ENCODE measurements at places on chromosomes 7 and 10.

DNA sequence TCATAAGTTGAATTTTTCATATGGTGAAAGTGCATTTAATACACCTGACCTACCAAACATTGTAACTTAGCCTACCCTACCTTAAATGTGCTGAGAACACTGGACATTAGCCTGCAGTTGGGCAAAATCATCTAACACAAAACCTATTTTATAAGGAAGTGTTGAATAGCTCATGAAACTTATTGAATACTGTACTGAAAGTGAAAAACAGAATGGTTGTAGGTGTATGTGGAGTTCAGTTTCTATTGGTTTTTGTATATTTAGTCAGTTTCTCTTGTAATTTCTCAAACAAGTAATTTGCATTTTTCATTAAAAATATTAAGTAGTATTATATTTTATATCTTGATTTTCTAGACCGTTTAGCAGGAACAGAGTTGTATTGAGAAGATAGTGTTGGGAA is 15.3 kb downstream of the CCDC7 start:
- DNase-seq, result no peak

GRCh38 chr10:52729271-52730104 is 43.1 kb downstream of the MBL2 start:
- DNase-seq, result peak; percentile 69

GRCh38 chr7:75010036-75010435 is 45.5 kb downstream of the CASTOR2 start:
- DNase-seq, result no peak

DNA sequence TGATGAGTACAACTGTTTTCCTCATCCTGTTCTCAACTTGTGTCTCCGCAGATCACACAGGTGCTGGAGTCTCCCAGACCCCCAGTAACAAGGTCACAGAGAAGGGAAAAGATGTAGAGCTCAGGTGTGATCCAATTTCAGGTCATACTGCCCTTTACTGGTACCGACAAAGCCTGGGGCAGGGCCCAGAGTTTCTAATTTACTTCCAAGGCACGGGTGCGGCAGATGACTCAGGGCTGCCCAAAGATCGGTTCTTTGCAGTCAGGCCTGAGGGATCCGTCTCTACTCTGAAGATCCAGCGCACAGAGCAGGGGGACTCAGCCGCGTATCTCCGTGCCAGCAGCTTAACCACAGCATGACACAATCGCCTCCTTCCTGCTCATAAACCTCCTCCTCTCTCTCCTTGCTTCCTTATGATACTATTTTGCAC is 126.7 kb upstream of the PRSS58 start:
- no peak for DNase-seq

DNA sequence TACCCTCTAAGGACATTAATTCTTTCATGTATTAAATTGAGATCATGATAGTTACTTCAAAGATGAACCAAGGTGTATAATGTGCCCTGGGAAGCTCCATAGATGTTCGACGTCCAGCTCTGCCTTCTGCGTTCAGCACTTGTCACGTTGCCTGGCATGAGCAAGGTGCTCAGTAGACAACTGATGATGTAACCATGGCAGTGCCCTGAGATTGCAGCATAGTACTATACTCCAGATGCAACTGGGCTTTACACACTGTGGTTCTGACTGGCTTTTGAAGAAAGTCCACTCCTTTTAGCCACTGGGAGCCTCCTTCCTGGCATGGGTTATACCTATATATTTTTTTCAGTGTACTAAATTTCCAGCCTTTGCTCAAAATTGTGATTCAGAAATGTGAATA is 355.8 kb upstream of the SORCS1 start:
- no peak for DNase-seq

DNA sequence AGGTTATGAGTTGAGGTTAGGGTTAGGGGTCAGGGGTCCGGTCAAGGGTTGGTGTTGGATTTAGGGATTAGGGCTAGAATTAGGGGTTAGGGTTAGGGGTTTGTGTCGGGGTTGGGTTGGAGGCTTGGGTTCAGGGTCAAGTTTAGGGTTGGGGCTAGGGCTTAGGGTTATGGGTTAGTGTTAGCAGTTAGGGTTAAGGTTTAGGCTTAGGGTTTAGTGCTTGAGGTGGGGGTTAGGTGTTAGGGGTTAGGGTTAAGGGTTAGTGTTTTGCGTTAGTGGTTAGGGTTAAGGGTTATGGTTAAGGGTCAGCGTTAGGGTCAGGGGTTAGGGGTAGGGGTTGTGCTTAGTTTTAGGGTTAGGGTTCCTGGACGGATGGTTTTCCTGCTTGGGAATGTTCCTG is 1.7 kb upstream of the SYCE1 start:
- DNase-seq, result no peak

- DNase-seq, result no peak
These were observed 74.2 kb upstream of the TMEM168 start for GRCh38 chr7:112864380-112864779.

DNA sequence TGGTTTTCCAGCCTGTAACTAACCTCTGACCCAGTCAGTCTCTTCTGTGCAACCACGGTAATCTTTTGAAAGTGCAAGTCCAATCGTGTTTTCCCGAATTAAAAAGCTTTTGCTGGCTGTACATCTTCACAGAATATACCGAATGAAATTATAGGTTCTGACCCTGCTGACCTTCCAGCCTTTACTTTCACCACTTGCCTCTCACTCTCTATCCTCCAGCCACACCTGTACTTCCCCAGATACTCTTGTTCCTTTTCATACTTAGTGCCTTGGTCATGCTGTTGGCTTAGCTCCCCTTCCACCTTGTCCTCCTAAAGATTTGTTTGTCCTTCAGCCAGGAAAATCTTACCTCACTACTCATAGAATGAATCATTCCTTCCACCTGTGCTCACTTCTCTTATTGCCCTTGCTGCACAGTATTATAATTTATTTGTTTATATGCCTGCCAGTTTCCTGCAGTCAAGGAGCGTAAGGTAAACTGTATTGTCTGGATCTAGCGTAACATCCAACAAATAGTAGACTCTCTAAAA is 2.3 kb upstream of the PNPLA8 start:
- no peak for DNase-seq

GRCh38 chr10:3978174-3978573 is 193.2 kb upstream of the KLF6 start:
- DNase-seq, result no peak

GRCh38 chr7:75559355-75559975 is 67.3 kb downstream of the SPDYE5 start:
- DNase-seq, result no peak

GRCh38 chr10:17910125-17910789 is 41.5 kb upstream of the SLC39A12 start:
- no peak for DNase-seq

- no peak for DNase-seq
These were observed 138.9 kb downstream of the GRK5 start for GRCh38 chr10:119346095-119346832.

- no peak for DNase-seq
These were observed 12.5 kb upstream of the SFRP5 start for GRCh38 chr10:97784200-97784810.

DNA sequence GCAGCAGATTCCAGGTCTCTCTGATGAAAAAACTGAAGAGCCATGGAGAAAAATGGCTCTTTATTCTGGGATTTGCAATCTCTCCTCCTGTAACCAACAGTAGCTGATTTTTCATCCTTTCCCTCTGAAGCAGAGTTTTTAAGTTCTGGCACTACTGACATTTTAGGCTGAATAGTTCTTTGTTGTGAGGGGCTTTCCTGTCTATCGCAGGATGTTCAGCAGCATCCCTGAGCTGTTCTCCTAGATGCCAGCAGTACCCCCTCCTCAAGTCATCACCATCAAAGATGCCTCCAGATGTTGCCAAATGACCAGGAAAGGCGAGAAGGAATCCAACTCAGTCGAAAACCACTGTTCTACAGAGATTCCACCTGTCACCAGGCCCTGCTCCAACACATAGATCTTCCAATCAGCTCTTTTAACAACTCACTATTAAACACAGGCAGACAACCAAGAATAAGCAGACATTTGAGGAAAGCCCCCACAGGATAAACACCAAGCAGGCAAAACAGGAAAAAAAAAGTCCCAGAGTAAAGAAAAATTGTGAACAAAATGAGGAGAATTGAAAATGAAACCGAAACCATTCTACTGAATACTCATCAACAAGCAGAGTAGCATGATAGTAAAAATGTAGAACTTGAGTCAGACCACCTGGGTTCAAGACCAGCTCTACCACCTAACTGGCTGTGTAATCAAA is 124.8 kb downstream of the MPP7 start:
- DNase-seq, result no peak

GRCh38 chr7:152054367-152055230 is 29.1 kb downstream of the GALNT11 start:
- DNase-seq, result no peak

- DNase-seq, result no peak
These were observed 7.2 kb upstream of the ANKRD61 start for GRCh38 chr7:6023974-6024435.

DNA sequence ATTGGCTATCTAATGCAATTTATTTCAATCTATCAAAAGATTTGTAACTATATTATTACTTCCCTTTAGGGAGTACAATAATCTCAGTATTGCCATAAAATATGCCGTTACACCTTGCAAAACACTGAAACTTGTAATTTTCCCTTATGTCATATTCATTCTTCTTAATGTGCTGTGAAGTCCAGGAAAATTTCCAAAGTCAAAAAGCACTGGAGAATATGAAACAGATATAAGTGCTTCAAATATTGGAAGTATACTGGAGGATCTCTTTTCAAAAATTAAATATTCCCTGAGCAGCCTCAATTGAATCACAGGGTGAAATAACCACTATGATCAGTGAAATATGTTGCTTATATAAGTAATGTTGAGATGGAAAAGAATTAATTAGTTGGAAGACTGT is 356.0 kb downstream of the PPP1R3A start:
- DNase-seq, result no peak

DNA sequence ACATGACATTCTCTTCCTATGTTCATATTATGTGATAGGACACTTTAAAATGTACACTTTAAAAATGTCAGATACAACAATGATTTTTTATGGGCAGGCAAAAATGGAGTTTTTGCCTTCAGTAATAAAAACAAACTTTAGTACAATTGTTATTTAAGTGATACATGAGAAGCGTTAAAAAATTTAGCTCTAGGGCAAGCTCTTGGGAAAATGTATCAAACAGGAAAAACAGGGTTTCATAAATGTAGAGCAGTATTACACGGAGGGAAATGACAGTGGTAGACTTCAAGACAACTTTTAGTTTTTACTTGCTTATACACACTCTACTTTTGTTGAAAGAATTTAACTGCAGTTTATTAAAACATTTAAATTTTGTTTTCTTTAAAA is 1.5 kb downstream of the FHIP2A start:
- no peak for DNase-seq

DNA sequence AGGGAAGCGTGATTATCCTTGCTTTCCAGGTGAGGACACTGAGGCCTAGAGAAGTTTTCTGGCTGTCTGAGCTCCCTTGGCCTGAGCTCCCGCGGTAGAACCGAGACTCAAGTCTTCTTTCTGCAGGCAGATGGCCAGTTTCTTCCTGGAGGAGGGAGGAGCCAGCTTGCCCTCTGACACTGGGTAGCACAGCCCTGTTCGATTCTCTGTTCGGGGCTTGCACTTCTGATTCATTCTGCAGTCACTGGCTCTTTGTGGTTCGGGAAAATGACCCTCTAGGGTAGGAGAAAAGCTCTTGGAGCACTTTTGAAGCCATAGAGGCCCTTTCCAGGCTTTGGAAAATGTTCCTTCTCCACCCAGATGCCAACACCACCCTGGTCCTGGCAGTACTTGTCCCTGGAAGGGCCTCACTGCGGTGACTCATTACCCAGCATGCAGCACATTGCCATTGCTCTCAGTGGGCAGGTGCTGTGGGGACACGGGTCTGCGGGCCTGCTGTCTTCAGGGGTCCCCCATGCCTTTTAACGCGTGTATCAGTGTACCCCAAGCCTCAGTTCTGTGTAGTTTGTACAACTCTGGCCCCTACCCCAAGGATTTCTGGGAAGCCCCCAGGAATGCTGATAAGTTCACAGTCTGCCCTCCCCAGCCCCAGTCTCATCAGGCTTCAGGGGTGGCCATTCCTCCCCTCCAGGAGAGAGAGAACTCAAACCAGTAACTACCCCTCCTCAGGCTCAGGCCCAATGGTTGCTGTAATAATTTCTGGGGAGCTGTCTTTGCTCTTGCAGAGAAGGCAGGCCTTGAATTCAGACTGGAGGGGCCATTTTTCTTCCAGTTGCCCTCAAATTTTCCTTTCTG is 11.9 kb downstream of the CHST3 start:
- no peak for DNase-seq

- no peak for DNase-seq
These were observed 110.5 kb downstream of the IPMK start for GRCh38 chr10:58157076-58157766.

DNA sequence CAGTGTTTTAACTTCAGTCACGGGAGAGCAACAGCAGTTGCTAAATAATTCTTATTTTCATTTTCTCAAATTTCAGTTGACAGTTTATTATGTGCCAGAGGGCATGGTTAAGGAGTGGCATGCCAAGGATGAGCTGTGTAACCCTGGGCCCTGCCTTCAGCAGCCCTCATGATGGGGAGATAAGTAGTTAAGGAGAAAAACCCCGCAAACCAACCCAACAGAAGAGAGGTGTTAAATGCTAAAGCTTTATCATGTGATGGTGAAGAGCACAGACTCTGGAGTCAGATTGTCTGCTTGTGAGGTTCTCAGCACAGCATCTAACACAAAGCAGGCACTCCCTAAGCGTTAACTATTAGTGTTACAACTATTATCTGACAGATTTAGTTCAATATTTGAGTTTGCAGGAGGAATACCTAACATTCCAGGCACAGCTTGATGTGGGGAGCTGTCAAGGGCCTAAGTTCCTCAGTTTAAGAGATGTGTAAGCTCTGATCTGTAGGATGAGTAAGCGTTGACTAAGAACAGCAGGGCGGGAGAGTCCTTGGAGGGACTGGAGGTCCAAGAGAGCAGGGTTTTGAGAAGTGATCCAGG is 29.6 kb downstream of the STAM start:
- DNase-seq, result no peak

GRCh38 chr10:132335189-132336063 is 3.4 kb downstream of the LRRC27 start:
- DNase-seq, result peak; percentile 51

GRCh38 chr10:12819071-12819470 is 182.4 kb downstream of the CCDC3 start:
- DNase-seq, result no peak

DNA sequence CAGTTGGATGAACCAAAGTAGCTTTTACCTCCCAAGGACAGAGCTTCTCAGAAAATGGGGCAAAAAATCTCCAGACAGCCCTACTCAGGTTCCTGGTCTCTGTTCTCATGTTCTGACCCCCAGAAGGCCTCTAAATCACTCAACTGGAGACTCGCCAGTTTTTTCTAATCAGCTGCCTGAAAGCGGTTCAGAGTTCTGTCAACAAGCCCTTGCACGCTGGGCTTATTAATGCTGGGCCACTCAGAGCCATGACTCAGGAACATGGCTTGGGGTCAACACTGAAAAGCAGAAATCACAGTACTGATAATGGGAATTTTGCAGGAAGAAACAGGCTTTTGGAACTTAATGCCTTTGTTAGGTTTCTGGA is 15.3 kb downstream of the ECHDC3 start:
- no peak for DNase-seq

GRCh38 chr10:84685047-84685660 is 356.8 kb downstream of the CCSER2 start:
- DNase-seq, result no peak

- DNase-seq, result no peak
These were observed 252.6 kb upstream of the IGFBP3 start for GRCh38 chr7:46173476-46174195.

- no peak for DNase-seq
These were observed 20.7 kb upstream of the PPP2R2D start for GRCh38 chr10:131880016-131880590.

- no peak for DNase-seq
These were observed 29.2 kb upstream of the ADGRA1 start for GRCh38 chr10:133058331-133059092.

All from hippocampal formation (tissue), 2 donors.